Brain pericyte (primary cell): ENCODE measurements at places on chromosomes 7 and 10.

GRCh38 chr7:98300595-98301372, 19.3 kb downstream of the BRI3 start:
- DNase-seq: no peak

- no peak for DNase-seq
These were observed 353.1 kb downstream of the GPR37 start for GRCh38 chr7:124412531-124412930.

DNA sequence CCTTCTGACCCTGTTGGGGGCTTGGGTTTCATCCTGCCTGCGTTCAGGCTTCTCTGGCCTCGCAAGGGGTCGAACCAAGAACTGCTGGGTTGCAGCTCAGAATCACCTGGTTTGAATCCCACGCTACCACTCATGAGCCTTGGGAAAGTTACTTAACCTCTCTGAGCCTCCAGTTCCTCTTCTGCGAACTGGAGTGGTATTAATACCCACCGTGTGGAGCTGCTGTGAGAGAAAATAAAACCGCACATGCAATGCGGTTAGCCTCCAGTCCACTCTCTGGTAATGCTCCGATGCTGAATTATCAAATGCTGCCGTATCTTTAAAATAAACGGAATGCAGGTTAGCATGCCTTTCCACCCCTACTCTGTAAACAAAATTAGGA, 171.9 kb downstream of the ARHGAP12 start:
- no peak for DNase-seq

DNA sequence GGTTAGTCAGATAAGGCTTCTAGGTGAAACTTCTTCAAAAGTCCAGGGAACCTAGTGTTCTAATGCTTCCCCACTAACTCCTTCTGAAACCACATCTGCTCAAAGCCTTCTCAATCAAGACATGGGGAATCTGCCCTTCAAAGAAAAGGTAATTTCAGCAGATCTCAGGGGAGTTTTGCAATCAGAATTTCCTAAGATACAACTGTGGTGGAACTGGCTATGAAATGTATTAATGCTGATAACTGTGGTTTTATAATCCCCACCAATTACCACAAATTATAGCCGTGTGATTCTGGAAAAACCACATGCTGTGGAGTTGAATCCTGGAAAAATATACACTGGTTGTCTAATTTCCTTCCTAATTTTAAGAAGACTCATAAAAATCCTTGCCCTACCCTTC, 233.8 kb downstream of the SORCS1 start:
- no peak for DNase-seq

DNA sequence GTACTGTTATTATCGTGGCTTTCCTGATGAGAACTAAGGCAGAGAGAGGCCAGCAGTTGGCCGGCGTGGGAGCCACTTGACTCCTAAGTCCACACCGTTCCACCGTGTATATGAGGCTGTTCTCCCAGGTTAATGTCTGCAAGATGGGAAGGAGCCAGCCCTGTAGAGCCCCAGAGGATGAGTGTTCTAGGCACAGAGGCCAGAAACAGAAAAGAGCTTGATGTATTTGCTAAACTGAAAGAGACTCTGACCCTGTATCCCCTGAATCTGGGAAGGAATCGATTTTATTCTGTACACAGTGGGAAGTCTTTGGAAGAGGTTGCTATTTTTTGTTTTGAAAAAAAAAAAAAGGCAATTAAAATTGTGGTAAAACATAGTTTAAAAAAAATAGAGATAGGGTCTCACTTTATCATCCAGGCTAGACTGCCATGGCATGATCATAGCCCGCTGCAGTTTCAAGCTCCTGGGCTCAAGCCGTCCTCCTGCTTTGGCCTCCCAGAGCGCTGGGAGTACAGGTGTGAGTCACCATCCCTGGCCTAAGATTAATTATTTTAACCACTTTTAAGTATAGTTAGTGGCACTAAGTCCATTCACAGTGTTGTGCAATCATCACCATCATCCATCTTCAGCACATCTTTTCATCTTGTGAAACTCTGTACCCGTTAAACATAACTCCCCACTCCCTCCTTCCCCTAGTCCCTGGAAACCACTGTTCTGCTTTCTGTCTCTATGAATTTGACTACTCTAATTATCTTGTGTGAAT, 348.8 kb downstream of the SDK1 start:
- no peak for DNase-seq

GRCh38 chr10:104323085-104323484, 15.2 kb downstream of the ITPRIP start:
- DNase-seq: no peak

DNA sequence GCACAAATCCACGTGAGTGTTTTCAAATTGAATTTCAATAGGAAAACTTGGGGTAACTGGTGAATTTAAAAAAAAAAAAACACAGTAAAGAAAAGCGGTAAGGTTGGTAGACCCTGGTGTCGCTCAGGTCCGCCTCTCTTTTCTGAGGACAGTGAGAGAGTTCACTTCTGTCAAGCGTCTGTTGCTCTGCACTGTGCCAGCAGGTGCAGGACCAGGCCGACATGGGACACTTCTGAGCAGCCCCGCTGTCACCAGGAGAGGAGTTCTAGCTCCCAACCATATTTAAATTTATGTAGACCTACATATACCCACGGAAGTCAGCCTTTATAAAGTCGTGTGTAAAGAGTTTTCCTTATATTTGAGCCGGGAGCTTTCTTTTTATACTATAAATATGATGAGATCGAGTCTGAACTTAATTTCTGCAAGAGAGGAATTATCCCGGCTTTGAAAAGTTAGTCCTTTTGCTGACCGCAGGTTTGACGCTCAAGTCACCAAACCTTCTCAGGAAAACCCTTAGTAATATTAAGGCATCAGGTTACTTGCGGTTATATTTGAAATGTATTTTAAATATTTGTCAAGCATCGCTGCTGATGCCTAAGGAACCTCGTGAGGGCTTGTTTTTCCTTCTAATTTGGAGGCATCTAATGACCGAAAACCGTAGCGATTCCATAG, 531 bp downstream of the IKZF1 start:
- no peak for DNase-seq

DNA sequence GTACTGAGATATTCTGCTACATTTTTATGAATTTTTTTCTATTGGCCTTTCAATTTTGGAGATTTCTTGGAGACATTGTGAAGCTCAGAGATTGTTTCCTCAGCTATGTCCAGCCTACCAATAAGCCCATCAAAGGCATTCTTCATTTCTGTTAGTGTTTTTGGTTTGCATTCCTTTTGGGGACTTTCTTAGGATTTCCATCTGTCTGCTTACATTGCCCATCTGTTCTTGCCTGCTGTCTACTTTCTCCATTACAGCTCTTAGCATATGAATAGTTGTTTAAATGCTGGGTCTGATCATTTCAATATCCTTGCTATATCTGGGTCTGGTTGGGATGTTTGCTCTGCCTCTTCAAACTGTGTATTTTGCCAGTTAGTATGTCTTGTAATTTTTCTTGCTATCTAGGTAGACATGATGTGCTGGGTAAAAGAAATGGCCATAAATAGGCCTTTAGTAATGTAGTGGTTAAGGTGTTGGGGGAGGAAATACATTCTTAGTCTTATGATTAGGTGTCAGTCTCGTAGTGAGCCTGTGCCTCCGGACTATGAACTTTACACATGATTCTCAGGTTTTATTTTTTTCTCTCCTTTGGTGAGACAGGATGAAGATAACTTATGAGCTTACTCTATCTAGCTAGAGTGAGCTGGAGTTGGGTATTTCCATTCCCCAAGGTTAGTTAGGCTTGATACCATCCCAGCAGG, 32.6 kb upstream of the NME8 start:
- no peak for DNase-seq

- peak; percentile 13 for DNase-seq
These were observed 111.2 kb downstream of the GALNT11 start for GRCh38 chr7:152136686-152137085.

DNA sequence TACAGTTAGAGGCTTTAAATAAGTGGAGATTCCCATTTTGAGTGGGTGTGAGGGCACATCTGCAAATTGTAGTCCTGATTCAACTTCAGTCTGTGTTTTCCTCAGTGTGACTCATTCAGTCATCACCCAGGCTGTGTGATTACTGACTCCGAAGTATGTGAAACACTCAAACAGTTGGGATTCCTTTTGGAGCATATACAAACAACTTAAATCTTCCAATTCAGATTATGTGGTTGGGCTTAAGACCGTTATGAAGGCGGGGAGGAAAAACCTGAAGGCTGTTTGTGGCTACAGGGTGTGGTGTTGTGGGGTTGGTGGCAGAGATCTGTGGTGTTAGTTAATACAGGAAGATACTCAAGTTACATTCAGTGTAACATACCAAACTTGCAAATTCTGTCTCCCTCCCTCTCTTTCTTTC, 259.7 kb upstream of the FERD3L start:
- DNase-seq: peak; percentile 72

GRCh38 chr10:79437111-79437814, 8.2 kb downstream of the ZCCHC24 start:
- DNase-seq: no peak

GRCh38 chr10:56583316-56583715, 222.3 kb upstream of the ZWINT start:
- no peak for DNase-seq

GRCh38 chr10:12194752-12195271, 879 bp downstream of the NUDT5 start:
- no peak for DNase-seq

DNA sequence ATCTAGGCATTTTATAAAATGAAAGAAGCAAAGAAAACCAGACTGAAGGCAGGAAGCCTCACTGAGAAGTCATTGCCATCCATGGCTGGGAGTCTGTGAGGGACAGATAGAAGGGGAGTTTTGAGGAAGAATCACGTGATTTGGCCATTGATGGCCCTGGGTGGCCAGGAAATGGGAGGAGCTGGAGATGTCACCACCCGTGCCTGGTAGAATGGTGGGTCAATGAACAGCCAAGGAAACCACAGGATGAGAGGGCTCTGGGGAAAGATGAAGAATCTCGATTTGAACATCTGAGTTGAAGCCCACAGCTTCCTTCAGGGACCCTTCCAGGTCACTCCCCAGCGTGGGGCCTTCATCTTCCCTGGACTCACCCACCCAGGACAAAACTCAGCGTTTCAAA, 103.3 kb upstream of the CHST15 start:
- no peak for DNase-seq

- no peak for DNase-seq
These were observed 75.3 kb upstream of the DNAAF5 start for GRCh38 chr7:651032-651728.

DNA sequence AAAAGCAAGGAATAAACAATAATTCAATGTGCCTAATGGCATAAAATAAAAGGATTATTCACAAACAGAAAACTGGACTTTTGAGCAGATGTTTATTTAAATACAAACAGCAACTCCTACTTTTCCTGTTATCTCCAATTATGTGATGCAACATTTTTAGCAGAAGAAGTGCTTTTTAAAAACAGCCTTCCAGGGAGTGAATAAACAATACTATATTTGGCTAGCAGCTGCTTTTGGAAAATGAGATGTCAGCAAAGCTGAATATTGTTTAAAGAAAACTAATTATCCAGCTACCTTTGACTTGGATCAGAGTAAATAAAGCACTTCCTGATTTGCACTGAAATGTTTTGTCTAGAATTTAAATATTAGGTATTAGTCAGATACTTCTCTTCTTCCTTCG, 23.2 kb downstream of the CDK1 start:
- DNase-seq: no peak

GRCh38 chr7:53983480-53983879, 558.7 kb upstream of the VSTM2A start:
- DNase-seq: no peak

- DNase-seq: no peak
These were observed 21.8 kb downstream of the ELFN1 start for GRCh38 chr7:1691601-1692514.

- no peak for DNase-seq
These were observed 13.3 kb downstream of the FAM107B start for GRCh38 chr10:14761372-14761771.

GRCh38 chr7:143456992-143457793, 13.9 kb downstream of the TAS2R60 start:
- DNase-seq: no peak

- no peak for DNase-seq
These were observed 24.7 kb downstream of the AFAP1L2 start for GRCh38 chr10:114379631-114380041.

DNA sequence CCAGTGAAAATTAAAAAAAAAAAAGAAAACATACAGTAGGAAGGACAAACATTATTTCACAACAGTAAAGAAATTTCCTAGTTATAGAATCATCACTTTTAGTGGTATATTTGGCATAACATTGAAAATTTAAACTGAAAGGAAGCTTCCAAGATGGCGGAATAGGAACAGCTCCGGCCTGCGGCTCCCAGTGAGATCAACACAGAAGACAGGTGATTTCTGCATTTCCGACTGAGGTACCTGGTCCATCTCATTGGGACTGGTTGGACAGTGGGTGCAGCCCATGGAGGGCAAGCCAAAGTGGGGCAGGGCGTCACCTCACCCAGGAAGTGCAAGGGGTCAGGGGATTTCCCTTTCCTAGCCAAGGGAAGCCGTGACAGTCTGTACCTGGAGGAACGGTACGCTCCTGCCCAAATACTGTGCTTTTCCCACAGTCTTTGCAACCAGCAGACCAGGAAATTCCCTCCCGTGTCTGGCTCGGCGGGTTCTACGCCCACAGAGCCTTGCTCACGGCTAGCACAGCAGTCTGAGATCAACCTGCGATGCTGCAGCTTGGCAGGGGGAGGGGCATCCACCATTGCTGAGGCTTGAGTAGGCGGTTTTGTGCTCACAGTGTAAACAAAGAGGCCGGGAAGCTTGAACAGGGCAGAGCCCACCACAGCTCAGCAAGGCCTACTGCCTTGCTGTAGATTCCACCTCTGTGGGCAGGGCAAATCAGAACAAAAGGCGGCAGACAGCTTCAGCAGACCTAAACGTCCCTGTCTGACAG, 19.4 kb downstream of the PON3 start:
- no peak for DNase-seq

DNA sequence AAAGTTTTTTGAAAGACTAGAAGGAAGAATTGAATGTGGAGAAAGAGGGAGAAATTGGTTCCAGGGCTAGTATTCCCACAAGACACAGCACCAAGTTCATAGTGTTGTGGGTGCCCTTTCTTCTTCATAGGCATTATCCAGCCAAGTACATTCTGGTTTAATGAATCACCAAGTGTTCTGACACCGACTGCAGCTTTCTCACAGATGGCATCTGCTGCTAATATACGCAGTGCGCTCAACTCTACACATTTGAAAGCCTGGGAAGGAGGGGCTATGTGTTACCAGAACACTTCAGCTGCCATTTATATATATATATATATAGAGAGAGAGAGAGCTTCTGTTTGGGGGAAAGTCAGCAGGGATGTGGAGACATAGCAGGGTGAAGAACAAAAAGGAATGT, 1168.4 kb downstream of the GATA3 start:
- DNase-seq: peak; percentile 25
